ENCODE measurements at places on chromosomes 13 and 19.

DNA sequence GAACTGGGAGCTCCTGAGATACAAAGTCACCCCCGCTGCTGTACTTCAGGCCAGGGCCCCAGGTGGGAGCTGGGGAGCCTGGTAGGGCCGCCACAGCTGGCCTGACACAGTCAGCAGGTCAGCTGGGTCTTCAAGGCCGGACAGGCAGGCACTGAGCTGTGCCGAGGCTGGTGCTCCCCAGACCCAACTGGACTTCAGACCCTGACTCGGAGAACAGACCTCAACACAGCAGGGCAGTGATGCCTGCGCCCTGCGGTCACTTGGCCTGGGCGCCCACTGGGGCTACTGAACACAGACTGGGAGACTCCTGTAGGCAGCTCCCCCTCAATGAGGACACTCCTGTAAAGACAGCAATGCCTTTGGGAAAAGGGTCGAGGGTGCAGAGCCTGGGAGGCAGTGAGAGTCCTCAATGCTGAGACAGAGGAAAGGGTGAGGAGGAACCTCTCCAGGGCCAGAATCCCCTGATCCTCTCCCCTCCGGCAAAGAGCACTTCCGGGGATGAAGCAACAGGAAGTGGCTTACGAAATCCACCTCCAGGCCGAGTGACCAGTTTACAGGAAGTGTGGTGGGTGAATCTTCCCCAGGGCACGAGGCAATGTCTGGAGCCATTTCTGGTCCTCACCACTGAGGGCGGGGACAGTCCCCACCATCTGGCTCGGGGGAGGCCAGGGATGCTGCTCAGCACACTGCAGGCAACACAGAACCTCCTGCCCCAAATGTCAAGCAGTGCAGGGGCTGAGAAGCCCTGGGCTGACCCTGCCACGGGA lies 40.8 kb upstream of the ISYNA1 start:
- peak; percentile 41 for DNase-seq
- peak overlapping the region; percentile 72 for H3K27ac ChIP-seq
- H3K27me3 ChIP-seq: no peaks in the 10 kb centered on the region

DNA sequence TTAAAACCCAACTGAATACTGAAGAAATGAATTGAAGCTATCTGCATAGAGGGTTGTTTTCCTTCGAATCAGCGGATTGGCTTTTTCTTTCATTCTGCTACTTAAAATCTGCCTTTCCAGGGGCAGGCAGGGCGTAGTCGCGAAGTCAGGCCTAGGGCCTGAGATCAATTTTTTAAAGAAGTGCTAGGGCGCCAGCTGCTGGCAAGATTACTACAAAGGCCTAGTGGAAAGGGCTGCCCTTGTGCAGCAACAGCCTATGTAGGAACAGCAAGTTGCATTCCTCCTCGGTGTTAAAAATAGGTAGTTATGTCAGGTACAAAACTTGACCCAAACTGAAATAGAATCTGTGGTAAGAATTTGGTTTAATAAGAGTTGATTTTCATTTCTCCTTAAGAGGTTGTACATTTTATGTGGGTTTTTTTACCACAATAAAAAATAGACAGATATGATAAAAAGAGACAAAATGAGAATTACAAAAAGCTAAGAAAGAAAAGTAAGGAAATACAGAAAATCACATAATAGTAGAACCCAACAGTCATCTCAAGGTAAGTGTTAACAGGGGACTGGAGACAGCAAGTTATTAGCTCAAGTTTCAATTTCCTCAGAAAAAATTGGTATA lies 9.5 kb upstream of the URAD start:
- no peaks in the 10 kb centered on the region for H3K36me3 ChIP-seq
- no peak overlapping the region for H3K27ac ChIP-seq
- H3K4me3 ChIP-seq: no peak overlapping the region
- no peaks in the 10 kb centered on the region for H3K4me1 ChIP-seq
- no peaks in the 10 kb centered on the region for H3K27me3 ChIP-seq

- no peak overlapping the region for H3K27ac ChIP-seq
- no peaks in the 10 kb centered on the region for H3K4me1 ChIP-seq
- H3K27me3 ChIP-seq: no peaks in the 10 kb centered on the region
Observed at GRCh38 chr13:96796091-96796633, 198.1 kb downstream of the OXGR1 start.

GRCh38 chr13:102914339-102914930 lies 68.6 kb downstream of the ERCC5 start:
- H3K27me3 ChIP-seq: no peaks in the 10 kb centered on the region
- no peaks in the 10 kb centered on the region for H3K36me3 ChIP-seq
- H3K4me1 ChIP-seq: no peaks in the 10 kb centered on the region
- no peak for DNase-seq

DNA sequence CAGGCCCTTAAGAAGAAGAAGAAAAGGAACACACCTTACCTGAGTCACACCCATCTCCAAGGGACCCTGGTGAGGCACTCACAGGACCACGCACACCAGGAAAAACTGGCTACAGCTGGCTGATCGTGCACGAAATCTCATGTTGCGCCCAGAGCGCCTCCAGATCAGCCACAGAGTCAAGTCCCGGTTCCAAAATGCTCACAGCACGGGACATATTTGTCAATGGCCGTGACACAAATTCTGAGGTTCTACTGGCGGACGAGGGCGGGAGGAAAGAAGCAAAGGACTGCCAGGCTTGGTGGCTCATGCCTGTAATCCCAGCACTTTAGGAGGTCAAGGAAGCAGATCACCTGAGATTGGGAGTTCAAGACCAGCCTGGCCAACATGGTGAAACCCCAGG lies 21.5 kb downstream of the SH3GL1 start:
- peaks cover 76% of the 10 kb centered on the region for H3K4me1 ChIP-seq
- H3K36me3 ChIP-seq: peaks cover 9% of the 10 kb centered on the region
- no peak overlapping the region for H3K4me3 ChIP-seq

- no peak for DNase-seq
- no peaks in the 10 kb centered on the region for H3K36me3 ChIP-seq
- no peak overlapping the region for H3K27ac ChIP-seq
Observed at GRCh38 chr13:110506859-110507566, 54.5 kb downstream of the RAB20 start.

GRCh38 chr19:35559281-35559659 lies 4.2 kb downstream of the ATP4A start:
- peaks cover 17% of the 10 kb centered on the region for H3K4me1 ChIP-seq
- H3K27ac ChIP-seq: no peak overlapping the region
- H3K27me3 ChIP-seq: peaks cover 36% of the 10 kb centered on the region
- no peaks in the 10 kb centered on the region for H3K36me3 ChIP-seq

DNA sequence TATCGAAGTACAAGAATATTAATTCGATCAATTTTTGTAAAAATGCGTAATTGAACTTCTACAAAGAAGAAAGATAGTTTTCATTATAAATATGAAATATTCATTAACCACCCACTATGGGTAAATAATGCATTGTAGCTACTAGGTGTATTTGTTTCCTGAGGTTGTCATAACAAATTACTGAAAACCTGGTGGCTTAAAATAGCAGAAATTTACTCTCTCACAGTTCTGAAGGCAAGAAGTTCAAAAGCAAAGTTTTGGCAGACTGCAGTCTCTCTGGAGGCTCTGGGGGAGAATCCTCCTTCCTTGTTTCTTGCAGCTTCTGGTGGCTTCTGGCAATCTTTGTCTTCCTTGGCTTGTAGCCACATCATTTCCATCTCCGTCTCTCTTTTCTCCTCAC lies 99.2 kb upstream of the MIR17HG start:
- no peak overlapping the region for H3K27ac ChIP-seq
- H3K4me1 ChIP-seq: no peaks in the 10 kb centered on the region
- H3K36me3 ChIP-seq: no peaks in the 10 kb centered on the region
- H3K27me3 ChIP-seq: no peaks in the 10 kb centered on the region
- DNase-seq: no peak
- H3K4me3 ChIP-seq: no peak overlapping the region

GRCh38 chr13:27079421-27079958 lies 92.1 kb downstream of the USP12 start:
- no peaks in the 10 kb centered on the region for H3K27me3 ChIP-seq
- no peaks in the 10 kb centered on the region for H3K4me1 ChIP-seq
- H3K27ac ChIP-seq: no peak overlapping the region
- DNase-seq: no peak
- no peak overlapping the region for H3K4me3 ChIP-seq

GRCh38 chr19:43675269-43675879 lies 5.4 kb upstream of the PLAUR start:
- H3K4me3 ChIP-seq: no peak overlapping the region
- no peak overlapping the region for H3K27ac ChIP-seq
- DNase-seq: no peak
- H3K36me3 ChIP-seq: no peaks in the 10 kb centered on the region
- H3K27me3 ChIP-seq: no peaks in the 10 kb centered on the region
- peaks cover 7% of the 10 kb centered on the region for H3K4me1 ChIP-seq

GRCh38 chr19:11540645-11541044 lies 2.0 kb downstream of the CNN1 start:
- H3K4me1 ChIP-seq: peaks cover 19% of the 10 kb centered on the region
- no peak overlapping the region for H3K27ac ChIP-seq
- no peak for DNase-seq
- H3K27me3 ChIP-seq: peaks cover 17% of the 10 kb centered on the region

- no peak overlapping the region for H3K4me3 ChIP-seq
- no peaks in the 10 kb centered on the region for H3K4me1 ChIP-seq
- H3K27me3 ChIP-seq: no peaks in the 10 kb centered on the region
- no peak overlapping the region for H3K27ac ChIP-seq
- DNase-seq: no peak
Observed at GRCh38 chr13:71702253-71702652, 164.8 kb downstream of the DACH1 start.

- H3K27me3 ChIP-seq: no peaks in the 10 kb centered on the region
- DNase-seq: no peak
- no peak overlapping the region for H3K27ac ChIP-seq
- H3K36me3 ChIP-seq: no peaks in the 10 kb centered on the region
Observed at GRCh38 chr13:105070452-105070851, 1465.0 kb downstream of the EFNB2 start.

GRCh38 chr19:35090506-35091214 lies 25.0 kb upstream of the FXYD3 start:
- no peaks in the 10 kb centered on the region for H3K36me3 ChIP-seq
- peaks cover 11% of the 10 kb centered on the region for H3K4me1 ChIP-seq
- no peak overlapping the region for H3K27ac ChIP-seq
- peak; percentile 16 for DNase-seq

DNA sequence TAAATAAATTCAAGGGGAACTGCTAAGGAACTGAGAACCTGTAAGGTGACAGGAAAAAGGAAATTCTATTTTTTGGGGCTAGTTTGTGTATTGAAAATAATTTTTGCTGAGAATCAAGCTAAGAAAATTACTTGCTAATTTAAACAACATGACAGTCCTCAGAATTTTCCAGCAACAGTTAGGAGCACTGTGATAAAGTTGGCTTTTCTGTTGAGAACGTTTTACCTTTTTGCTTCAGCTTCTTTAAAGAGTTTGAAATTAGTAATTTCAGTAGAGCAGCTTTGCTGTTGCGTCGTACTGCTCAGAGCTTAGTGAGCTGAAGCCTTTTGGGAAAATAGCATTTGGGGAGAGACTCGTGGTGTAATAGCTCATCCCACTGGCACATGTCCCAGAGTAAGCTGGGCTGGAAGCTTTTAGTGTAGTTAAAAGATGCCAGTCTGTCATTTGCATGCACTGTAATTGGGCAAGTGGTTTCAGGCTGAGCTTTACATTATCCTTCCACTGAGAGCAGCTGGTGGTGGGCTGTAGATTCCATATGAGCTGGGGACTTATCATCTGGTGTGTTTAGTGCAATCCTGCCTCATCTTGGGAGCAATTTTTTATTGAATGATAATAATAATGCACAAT lies 69.8 kb downstream of the LRCH1 start:
- H3K27me3 ChIP-seq: no peaks in the 10 kb centered on the region
